ENCODE measurements at places on chromosomes 7 and 10.

DNA sequence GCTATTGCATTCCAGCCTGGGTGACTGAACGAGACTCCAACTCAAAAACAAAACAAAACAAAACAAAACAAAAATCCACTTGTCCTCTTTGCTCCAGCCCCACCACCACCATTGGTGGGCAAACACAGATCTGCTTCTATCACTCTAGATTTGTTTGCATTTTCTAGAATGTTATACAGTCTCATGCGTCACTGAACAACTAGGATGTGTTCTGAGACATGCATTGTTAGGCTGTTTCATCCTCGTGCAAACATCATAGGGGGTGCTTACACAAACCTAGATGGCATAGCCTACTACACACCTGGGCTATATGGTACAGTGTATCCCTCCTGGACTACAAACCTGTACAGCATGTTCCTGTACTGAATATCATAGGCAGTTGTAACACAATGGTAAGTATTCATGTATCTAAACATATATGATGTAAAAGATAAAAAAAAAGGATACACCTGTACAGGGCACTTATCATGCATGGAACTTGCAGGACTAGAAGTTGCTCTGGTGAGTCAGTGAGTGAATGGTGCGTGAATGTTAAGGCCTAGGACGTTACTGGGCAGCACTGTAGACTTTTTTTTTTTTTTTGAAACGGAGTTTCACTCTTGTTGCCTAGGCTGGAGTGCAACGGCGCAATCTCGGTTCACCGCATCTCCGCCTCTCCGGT lies 45.3 kb downstream of the BTBD16 start:
- no peak for DNase-seq

GRCh38 chr7:69827558-69827957 lies 229.3 kb downstream of the AUTS2 start:
- no peak for DNase-seq

- no peak for DNase-seq
These were observed 71.4 kb upstream of the SHH start for GRCh38 chr7:155883491-155884224.

- no peak for DNase-seq
These were observed 33.2 kb upstream of the RAB18 start for GRCh38 chr10:27470885-27471284.

GRCh38 chr7:36711256-36711655 lies 13.0 kb downstream of the AOAH start:
- no peak for DNase-seq

GRCh38 chr10:89543841-89544240 lies 8.4 kb upstream of the SLC16A12 start:
- no peak for DNase-seq

DNA sequence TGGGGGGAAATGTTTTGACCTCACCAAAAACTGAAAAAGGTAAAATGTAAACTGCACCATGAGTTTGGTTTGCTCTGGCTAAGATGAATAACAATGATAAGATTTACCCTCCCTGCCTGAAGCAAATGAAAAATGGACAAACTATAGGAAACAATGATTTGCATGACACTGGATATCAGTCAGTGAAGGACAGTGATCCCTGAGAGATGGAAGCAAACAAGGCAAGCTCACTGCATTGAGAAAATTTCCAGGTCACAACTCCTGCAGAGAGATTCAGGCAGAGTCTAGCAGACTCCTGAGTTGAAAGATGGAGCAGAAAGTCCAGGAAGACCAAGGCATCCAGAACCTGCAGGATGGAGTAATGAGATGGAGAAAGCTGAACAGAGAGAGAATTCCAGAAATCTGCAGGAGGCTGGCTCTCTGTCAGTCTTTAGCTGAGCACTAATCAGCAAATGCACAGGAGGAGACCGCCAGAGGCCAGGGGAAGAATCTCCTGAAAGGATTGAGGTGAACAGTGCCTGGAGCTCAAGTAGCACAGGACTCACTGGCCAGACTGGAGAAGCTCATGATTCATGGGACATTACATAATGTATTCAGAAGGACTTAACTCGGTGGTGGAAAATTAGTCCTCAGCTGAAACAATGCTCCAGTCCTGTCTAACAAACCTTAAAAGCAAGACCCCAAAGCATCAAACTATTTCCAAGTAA lies 51.2 kb upstream of the PALS2 start:
- no peak for DNase-seq

GRCh38 chr7:105178928-105179541 lies 165.0 kb downstream of the KMT2E start:
- DNase-seq = no peak

- DNase-seq = no peak
These were observed 41.5 kb upstream of the SEMA3C start for GRCh38 chr7:80960244-80960795.

DNA sequence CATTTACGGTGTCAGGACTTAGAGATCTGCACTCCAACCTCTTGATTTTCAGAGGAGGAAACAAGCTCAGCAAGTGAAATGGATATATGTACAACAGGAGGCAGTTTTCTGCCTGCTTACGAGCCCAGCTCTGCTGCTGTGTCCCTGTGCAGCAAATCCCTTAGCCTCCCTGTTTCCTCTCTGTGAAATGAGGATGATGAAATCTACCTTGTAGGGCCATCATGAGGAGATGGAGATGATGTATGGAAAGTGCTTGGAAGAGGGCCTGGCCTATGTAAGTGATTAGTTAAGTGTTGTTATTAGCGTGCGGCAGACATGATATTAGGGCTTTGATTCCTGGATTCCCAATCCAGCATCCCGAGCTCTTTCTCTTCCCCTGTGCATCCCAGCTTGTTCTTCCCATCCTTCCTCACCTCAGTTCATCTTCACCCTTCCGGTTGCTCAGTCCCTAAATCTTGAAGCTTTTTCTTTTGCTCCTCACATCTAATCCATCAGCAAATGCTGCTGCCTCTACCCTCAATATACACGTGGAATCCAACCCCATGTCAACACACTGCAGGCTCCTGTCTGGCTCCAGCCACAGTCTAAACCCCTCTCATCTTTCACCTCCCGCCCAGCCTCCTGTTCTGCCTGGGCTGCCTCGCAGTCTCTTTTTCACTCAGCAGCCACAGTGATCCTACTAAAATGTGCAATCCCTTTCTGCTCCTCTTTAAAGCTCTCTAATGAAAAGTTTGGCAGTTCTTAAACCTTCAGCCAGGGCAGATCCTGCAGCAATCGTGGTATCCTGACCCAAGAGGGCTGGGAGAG lies 113.8 kb downstream of the MARCHF5 start:
- no peak for DNase-seq

- DNase-seq = no peak
These were observed 299.2 kb upstream of the ZMIZ1 start for GRCh38 chr10:78769526-78769925.

DNA sequence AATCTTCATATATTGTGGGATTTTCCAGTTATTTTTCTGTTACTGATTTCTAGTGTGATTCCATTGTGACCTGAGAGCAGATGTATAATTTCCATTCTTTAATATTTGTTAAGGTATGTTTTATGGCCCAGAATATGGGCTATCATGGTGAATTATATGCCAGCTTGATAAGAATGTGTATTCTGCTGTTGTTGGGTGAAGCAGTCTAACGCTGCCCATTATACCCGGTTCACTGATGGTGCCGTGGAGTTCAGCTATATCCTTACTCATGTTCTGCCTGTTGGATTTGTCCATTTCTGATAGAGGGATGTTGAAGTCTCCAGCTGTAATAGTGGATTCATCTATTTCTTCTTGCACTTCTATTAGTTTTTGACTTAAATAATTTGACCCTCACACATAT lies 41.7 kb downstream of the DYNC2I1 start:
- no peak for DNase-seq

- no peak for DNase-seq
These were observed 230.1 kb downstream of the TCERG1L start for GRCh38 chr10:131081376-131081775.

GRCh38 chr10:93440591-93441091 lies 41.5 kb downstream of the MYOF start:
- DNase-seq = no peak

- DNase-seq = no peak
These were observed 114.9 kb upstream of the ZEB1 start for GRCh38 chr10:31204090-31204489.

GRCh38 chr10:24740714-24741113 lies 17.0 kb upstream of the ARHGAP21 start:
- no peak for DNase-seq

- DNase-seq = no peak
These were observed 35.7 kb downstream of the P4HA1 start for GRCh38 chr10:73060738-73061635.

DNA sequence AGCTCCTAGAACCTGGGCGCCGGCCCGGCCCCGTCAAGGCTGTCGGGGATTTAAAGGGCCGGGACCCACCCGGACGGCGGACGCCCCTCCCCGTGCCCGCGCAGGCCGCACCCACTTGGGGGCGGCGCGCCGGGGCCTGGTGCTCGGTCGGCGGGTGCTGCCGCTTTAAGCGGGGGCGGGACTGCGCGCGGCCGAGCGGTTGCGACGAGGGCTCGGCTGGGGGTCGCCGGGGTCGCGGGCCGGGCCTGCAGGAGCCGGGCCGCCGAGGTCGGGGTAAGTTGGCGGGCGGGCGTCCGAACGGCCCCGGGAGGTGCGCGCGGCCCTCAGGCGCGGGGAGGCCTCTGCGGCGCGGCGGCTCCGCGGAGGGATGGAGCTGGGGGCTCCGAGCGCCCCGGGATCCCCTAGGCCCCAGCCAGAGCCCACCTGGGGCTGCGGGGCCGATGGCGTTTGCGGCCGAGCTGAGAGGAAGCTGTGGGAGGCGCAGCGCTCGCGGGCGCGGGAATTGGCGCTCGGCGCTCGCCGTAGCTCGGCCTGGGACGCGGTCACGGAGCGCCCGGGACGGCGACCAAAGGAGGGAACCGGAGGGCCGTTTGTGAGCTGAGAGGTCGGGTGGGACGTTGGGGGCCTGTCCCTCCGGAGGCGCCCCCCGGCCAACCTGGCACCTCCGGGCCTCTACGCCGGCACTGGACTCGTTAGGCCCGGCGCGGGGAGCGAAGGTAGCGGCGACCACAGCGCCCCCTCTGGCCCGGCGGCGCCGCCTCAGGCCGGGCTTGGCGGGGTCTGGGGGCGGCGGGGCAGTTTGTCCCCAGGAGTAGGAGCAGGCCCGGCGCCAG lies at the start of gene TRRAP:
TSS of gene TRRAP (plus strand) at position 168 of the 833 bp plus-strand sequence. CDS start 2,619 bp downstream, outside the sequence.
- peak; percentile 88 for DNase-seq

GRCh38 chr10:3324612-3325038 lies 152.0 kb upstream of the PITRM1 start:
- DNase-seq = no peak

GRCh38 chr7:1289666-1290025 lies 57.0 kb downstream of the UNCX start:
- no peak for DNase-seq

GRCh38 chr7:15751191-15751701 lies 64.8 kb upstream of the MEOX2 start:
- DNase-seq = no peak

DNA sequence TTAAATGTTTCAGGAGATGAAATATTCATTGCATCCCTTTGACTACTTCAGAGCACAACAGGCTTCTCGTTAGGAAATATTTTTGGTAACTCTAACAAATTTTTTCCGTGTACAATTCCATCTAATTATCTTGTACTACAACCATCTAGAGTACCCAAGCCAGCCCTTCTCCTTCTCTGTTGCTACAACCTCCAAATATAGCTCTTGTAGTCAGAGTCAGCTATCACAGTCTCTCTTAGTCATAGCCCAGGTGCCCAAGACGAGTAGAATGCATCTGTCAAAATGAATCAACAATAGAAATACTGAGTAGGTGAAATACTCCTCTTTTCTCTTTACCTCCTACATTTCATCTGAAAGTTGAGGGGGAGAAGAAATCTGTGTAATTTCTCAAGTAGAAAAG lies 74.0 kb downstream of the INHBA start:
- no peak for DNase-seq

- DNase-seq = peak; percentile 77
These were observed 10.5 kb upstream of the MTPAP start for GRCh38 chr10:30359373-30360206.
